ENCODE measurements at places on chromosomes 2 and 18.

DNA sequence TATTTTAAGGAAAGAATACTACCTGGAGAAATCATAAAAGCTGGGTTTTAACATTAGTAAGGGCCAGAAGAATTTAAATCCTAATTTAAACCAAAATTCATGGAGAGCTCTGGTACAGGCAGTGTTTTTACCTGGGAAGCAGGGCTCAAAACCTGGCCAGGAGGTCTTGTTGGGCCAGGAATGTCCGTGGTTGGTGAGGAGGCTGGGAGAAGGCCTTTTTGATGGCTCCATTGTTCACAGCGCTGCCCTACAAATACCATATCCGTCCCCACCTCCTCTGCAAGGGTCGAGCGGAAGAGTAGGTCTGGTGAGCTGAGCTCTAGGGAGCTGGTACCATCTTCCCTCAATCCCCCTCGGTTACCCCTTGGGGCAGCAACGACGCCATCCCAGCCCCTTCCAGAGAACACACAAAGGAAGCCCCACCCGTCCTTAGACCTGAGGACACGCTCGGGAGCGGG is 10.9 kb upstream of the HOXD1 start:
- no peak for DNase-seq

GRCh38 chr2:112728378-112729175 is 7.8 kb downstream of the NT5DC4 start:
- DNase-seq: no peak

GRCh38 chr2:43345391-43345813 is 119.0 kb upstream of the ZFP36L2 start:
- DNase-seq: no peak

- no peak for DNase-seq
Observed at GRCh38 chr18:71075147-71075546, 786.3 kb downstream of the SOCS6 start.

DNA sequence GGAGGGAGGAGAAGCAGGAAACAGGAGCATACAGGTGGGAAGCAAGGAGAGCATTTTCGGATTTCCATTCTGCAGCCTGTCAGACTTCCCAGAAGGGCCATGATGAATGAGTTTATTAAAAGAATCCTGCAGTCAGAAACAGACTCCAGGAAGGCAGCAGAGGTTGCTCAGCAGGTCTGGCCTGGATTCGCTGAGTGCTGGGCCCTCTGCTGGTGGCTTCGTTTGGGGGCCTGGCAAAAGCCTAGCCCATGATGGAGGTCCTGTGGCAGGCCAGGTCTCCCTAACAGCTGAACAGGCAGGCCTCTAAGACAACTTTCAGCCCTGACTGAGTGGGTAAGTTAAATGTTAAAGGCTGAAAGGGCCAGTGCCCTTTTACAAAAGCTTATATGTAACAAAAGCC is 108.2 kb upstream of the CAPN13 start:
- DNase-seq: no peak

DNA sequence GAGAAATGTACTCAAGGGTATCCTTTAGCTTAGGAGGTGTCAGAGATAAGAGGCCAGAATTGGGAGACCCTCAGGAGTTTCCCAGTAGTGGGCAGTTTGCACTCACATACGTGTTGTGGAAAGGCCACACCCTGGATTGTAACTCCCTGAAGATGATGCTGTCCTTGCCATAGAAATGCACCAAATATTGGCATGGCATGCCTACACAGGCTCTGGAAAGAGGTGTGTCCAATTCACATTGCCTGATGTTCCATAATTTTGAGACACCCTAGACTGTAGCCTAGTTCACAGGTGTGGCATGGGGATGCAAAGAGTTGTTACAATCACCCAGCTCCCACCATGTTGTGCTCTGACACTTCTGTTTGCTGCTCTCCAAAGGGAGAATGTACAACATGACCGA is 271.9 kb downstream of the CCDC85A start:
- DNase-seq: no peak

- DNase-seq: no peak
Observed at GRCh38 chr2:95240556-95240955, 33.2 kb downstream of the ZNF892 start.

DNA sequence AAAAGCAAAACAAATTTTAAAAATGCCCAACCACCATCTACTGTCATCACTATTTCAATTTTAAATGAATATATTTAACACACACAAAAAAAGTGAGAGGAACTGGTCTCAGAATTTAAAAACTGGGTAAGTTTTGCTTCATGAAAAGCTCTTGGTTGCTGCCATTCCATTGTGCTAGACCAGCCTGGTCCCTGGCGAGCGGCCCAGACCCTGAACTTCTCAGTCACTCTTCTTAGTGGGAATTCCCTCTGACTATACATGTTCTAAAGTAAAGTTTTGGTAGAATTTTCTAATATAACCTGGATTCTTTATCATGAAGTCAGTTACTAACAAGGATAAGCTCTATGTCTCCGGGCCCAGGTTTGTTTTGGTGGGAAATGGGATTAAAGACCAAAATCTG is 34.8 kb upstream of the TMEM177 start:
- no peak for DNase-seq

- DNase-seq: no peak
Observed at GRCh38 chr18:33440060-33441043, at the start of gene CCDC178. Gene CCDC178, minus strand, starts transcription at chr18:33440721. Its CDS starts 28,633 bp downstream, at chr18:33412088.

DNA sequence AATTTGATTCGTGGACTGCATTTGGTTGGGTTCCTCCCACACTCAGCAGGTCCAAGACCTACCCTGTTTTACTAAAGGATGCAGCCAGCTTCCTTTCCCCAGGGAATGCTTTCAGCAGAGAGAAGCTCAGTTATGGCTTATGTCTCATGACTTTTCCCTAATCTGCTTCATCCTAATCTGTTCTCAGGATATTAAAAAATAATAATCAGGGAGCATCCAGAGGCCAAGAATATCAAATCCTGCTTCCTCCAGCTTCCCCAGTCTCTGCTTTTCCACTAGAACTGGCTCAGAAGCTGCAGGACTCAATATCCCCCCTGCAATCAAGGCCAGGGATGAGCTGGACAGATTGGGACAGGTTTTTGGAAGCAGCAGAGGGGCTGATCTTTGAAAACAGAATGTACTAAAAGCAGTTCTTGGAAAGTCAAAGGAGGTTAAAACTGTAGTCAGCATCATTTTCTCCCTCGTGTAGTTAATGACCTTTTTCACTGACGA is 326.9 kb upstream of the TNP1 start:
- DNase-seq: no peak

DNA sequence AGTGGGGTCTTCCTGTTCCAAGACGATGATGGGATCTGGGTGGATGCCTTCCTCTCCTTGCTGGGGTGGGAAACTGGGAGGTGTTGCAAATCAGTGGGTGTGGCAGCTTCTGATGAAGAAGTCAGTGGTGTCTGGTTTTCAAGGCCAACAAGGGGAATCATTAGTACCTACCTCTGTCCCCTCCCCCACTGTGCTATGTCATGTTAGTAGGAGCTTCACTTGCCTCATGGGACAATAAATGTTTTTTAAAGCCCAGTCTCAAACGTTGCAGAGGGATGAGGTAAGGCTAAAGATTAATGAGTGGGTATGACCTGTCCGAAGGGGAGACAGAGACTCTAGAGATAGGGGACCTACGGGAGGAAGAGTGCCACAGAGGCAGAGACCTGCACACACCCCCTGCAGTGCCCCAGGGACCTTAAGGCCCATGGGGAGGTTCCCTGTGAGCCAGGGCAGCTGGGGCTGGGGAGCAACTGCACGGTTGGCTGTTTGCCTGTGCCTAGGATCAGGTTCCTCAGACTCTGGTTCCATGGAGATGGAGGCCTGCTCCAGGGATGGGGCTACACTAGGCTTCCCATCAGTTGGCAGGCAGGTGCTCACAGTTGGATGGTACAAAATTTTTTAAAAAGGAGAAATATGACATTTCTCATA is 37.8 kb upstream of the SLC1A4 start:
- DNase-seq: no peak

DNA sequence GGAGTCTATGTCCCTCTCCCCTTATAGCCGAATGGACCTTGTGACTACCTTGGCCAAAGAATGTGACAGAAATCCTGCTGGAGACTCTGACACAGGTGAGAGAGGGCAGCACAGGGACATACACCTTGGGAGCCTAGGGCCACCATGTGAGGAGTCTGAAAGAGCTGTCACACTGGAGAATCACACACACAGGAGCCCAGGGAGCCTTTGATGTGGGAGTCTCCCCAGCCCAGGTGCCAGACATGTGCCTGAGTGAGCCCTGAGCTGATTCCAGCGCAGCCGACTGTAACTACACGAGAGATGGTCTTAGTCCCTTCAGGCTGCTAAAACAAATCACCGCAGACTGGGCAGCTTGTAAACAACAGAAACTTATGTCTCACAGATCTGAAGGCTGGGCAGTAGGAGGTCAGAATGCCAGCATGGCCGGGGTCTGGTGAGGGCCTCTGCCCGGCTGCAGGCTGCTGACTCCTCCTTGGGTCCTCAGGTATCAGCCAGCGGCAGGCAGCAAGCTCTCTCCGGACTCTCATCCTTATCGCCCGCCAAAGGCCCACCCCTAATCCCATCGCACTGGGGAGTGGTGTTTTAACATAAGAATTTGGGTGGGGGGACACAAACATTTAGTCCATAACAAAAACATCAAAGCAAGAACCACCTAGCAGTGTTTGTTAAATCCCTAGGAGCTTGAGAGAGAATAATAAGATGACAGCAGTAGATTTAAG is 63.8 kb upstream of the GPR45 start:
- DNase-seq: no peak

GRCh38 chr2:127371037-127371436 is 16.7 kb downstream of the MAP3K2 start:
- no peak for DNase-seq

- DNase-seq: no peak
Observed at GRCh38 chr2:25714740-25715139, 41.4 kb upstream of the DTNB start.

DNA sequence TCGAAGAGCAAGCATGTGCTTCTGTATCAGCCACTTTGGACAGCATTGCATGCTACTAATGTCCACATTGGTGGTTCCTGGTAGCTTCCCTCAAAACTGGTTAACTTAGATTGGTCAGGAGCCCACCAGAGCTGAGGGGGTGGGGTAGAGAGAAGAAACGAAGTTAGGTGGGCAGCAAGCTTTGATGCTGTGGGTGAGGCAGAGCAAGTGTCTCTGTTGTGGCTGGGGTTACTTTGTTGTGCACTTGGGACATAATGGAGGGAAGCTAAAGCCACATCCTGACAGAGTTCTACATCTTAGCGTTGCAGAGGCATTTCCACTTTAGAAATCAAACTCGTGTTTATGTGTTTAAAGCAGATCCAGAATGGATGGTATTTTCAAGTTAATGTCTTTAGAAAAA is 82.7 kb downstream of the FAM168B start:
- DNase-seq: no peak

DNA sequence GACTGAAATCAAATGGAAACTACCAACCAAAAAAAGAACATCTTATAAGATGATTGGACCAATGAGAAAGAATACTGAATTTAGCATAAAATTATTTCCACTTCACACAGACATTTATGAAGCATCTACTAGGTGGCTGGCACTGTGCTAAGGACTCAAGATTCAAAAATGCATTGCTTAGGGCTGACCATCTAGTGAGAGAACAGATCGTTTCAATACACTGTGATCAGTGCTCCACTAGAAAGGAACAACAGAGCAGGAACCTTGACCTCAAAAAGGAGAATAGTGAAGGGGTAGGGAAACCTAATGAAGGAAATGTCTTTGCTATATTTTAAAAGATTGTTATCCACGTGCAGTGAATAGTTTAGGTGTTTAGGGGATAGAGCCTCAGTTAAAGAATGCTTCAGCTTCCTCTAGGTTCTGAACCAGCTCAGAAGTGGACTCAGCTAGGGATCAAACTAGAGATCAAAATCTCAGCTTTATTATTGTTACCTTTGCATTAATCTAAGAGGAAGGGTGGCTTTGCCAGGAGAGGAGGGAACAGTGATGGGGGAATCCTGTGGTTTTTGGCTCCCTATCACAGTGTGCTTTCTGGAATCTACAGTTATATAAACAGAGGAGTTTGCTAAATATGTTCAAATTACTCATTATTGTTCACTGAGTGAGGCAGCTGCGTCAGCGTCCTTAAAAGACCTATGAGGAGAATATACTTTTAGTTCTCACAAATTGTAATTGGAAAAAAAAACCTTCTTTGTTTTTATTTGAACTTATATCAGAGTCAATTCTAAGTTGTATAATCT is 16.2 kb upstream of the BBS5 start:
- DNase-seq: no peak

- no peak for DNase-seq
Observed at GRCh38 chr18:36589857-36590543, 238.8 kb downstream of the TPGS2 start.

DNA sequence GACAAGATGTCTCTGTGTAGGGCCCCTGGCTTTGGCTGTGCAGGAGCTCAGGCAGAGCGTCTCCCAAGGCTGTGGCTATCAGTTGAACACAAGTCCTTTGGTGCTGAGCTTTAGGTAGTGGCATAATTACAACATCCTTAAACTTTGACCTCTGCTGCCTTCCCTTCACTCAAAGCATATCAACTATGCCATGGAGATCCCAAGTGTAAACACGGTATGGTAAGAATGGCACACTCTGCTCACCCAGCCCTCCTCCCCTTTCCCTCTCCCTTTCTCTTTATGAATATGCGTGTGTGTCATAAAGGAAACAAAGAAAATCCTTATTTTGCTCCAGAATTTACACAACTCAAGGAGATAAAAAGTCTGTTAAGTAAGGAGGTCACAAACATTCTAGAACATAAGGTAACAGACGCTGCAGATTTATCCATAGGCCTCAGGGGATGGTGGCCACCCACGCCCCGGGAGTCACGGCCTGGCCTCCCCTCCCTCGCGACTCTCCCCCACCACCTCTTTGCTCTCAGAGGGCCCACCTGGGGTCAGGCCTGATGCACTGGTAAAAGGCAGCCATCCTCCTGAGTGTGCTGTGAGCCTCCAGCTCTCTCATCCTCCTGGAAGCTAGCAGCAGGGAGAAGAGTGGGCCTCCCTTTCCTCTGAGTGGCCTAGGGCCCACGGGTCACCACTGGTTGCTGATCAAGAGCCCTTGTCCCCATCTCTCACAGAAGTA is 67.3 kb downstream of the CRACDL start:
- no peak for DNase-seq

DNA sequence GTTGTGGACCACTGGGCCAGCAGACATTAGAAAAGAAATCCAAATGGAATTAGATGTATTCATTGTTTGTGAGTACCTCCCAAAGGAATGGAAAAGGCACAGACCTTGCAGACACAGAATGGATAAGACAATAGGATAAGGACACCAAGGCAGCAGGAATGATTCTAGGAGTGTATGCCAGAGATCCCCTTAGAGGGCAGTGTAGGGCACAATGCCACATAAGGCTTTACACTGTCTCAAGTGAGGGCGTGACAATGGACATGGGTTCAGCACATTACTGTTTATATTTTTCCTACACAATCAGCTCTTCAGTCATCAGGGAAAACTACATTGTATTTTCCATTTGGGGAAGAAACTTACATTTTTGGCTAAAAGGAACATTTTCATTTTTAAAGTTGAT is 250.9 kb downstream of the PTH2R start:
- no peak for DNase-seq

Measured in stimulated activated CD4-positive, alpha-beta T cell treated with anti-CD3 and anti-CD28 coated beads, Interleukin-12 subunit alpha, Interleukin-12 subunit beta, amount 100 ng/mL, for 4 hours (primary cell).